ENCODE measurements at places on chromosomes 7 and 10.

GRCh38 chr10:25766687-25767221, 167.3 kb upstream of the MYO3A start:
- DNase-seq = no peak

GRCh38 chr10:46084321-46085165, 38.5 kb upstream of the MSMB start:
- DNase-seq = no peak

DNA sequence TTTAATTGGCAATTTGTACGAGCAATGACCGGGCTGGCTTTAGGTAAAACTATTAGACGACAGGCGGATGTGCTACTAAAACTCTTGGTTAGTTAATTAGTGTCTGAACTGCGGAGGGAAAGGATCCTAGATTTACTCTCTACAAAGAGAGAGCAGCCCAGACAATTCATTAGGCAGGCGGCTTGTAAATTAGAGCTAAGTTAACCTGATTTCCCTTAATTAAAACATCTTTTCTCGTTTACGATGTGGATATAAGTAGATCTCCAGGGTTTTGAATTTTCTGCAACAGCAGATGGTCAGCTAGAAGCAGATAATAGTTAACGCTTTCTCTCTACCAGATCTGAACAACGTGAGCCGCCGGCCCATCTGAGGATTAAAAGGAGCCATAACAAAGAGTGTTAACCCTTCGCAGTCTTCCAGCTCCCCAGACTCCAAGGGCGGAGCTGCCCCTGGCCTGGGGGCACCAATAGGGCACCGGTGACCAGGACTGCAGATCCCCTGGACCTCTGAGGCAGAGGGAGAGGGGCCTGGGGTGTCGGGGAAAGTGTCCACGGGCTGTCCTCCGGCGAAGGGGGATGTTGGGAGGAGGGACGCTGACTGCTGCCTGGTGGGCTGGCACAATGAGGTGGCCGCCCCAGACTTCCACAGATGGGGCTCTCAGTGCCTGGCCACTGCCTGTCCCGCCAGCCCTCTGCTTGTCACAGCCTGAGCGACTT, 6.3 kb upstream of the UNCX start:
- DNase-seq = no peak

GRCh38 chr7:104185346-104185745, 22.5 kb downstream of the ORC5 start:
- DNase-seq = no peak

- DNase-seq = no peak
These were observed 15.0 kb upstream of the STN1 start for GRCh38 chr10:103932971-103933370.

GRCh38 chr10:52701647-52702046, 70.9 kb downstream of the MBL2 start:
- DNase-seq = no peak

DNA sequence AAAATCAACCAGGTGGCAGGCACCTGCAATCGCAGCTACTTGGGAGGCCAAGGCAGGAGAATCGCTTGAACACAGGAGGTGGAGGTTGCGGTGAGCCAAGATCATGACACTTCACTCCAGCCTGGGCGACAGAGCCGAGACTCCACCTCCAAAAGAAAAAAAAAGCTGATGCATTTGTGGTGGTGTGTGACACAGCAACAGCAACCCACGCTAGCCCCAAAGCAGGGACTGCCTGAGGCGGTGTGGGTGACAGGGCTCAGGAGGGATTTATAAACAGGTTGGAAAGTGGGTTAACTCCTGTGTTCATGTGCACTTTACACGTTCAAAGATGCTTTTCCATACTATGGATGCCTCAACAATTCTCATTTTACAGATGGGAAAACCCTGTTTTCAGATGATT, 395.9 kb upstream of the PODXL start:
- no peak for DNase-seq

DNA sequence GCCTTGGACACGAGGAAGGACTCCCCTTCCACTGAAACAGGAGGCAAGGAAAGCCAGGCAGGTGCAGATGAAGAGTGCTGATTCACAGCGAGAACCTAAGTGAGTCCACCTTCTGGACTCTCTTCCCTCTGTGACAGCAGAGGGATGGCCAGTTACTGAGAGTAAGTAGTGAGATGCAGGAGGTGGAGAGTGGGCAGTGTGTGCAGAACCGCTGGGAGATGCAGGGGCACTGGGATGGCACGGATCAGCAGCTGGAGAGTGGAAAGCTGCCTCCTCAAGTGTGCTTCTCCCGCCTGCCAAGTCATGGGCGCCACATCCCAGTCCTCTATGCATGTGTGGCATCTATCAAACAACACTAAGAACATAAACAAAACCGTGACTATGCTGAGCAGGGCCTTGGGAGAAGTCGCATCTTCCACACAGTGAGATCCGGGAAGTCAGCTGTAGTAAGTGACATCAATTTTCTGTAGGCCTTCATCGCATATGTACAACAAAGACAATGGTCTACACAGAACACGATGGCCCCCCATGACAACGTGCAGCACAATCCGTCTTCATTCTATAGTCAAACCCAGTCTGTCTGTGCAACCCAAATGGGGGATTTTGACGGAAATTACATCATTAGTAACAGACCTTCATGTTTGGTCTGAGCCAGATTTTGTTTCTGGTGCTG, 217.4 kb upstream of the KLF14 start:
- DNase-seq = no peak

- DNase-seq = peak; percentile 97
These were observed 237.2 kb upstream of the KAT6B start for GRCh38 chr10:74589226-74589673.

GRCh38 chr10:20355915-20356314, 539.7 kb downstream of the PLXDC2 start:
- no peak for DNase-seq

- peak; percentile 35 for DNase-seq
These were observed 275.5 kb upstream of the DGKB start for GRCh38 chr7:15178065-15178464.

Data from GM23248 (cell line).